ENCODE measurements at places on chromosomes 7 and 10.

DNA sequence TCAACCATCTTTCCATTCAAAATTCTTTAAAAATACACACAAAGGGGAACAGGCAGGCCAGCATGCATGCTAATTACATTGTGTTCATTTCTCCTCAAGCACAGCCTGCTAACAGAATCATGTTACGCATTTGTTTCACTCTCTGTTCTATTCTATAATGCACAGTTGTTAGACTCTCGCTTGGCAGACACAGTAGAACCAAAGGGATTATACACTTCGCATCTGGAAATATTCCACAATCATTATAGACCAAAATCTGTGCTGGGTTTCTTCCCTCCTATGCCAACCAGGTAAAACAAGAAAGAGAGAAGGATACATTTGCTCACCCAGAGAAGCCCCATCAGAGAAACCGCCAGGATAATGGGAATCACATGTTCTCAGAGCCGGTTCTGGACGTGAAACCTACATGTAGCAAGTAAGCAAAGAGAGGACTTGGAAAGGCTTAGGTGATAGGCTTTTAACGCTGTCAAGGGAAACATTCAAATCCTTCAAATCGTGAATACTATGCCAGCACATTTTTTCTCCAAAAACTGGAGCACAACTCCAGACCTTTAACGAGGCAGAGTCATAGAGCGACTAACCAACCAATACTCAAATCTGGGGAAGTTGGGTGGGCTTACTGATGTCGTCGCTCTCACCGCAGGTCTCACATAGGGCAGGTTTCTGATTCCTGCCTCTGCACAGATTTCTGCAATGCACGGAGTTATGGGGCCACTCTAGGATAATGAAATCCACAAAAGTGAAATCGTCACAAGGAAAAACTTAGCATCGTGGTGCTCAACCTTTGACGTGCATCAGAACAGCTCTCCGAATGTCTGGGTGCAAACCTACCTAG is 380.5 kb upstream of the AUTS2 start:
- peak; percentile 86 for DNase-seq

DNA sequence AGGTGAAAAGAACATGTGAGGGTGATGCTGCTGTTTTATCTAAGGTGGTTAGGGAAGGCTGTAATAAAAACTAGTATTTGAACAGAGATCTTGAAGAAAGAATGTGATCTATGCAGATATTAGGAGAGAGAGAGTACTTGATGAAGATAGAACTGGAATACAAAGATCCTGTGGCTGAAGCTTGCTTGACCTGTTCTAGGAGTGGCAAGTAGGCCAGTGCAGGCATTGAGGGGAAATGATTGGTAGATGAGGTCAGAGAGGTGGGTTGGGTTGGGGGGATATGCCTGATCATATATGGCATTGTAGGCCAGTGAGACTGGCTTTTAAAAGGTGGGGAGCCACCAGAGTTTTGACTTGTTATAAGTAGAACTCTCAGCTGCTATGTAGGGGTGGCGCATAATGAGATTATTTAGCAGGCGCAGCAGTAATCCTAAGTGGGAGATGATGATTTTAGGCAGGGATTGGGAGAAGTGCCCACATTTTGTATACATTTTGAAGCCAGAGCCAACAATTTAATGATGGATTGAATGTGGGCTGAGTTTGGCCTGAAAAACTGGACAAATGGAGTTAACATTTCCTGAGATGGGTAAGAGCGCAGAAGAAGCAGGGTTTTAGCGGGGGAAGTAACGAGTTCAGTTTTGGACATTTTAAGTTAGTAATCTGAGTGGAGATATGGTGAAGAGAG is 8.2 kb downstream of the CCSER2 start:
- no peak for DNase-seq

GRCh38 chr7:106309362-106309761 is 24.6 kb upstream of the NAMPT start:
- no peak for DNase-seq

- DNase-seq, result no peak
Measured at GRCh38 chr10:69405221-69405620, 11.5 kb downstream of the TACR2 start.

GRCh38 chr7:137962875-137963507 is 38.9 kb downstream of the CREB3L2 start:
- no peak for DNase-seq

- DNase-seq, result peak; percentile 19
Measured at GRCh38 chr10:102988404-102989314, 70.6 kb downstream of the CNNM2 start.

DNA sequence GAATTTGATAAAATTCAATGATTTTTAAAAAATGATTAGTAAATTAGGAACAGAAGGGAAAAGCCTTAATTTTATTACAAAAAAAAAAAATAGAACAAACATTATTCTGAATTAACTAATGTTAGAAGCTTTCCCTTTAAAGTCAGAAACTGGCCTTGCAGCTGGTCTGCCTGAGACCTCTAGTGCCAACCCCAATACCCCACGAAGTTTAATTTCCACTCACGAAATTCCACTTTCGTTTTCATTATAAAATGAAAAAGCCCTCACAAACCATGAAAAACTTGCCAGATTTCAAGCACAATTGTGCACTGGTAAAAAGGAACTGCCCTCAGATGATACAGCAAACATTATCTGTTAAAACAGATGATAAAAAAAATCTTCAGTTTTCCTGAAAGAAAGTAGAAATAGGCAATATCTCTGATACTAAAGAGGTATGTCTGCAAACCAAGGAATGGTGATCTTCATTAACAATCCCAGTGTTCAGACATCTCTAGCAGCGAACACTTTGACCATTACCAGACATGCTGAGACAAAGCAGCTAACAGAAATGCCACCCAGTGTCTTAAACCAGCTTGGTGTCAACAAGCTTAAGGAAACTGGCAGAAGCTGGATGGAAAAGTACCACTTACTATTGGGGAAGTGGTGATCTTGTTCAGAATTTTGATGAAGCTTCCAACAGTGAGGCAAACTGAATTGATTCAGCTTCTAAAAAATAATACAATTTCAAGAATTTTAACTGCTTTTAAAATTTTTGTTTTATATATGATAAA is 80.2 kb downstream of the PALS2 start:
- DNase-seq, result peak; percentile 8

DNA sequence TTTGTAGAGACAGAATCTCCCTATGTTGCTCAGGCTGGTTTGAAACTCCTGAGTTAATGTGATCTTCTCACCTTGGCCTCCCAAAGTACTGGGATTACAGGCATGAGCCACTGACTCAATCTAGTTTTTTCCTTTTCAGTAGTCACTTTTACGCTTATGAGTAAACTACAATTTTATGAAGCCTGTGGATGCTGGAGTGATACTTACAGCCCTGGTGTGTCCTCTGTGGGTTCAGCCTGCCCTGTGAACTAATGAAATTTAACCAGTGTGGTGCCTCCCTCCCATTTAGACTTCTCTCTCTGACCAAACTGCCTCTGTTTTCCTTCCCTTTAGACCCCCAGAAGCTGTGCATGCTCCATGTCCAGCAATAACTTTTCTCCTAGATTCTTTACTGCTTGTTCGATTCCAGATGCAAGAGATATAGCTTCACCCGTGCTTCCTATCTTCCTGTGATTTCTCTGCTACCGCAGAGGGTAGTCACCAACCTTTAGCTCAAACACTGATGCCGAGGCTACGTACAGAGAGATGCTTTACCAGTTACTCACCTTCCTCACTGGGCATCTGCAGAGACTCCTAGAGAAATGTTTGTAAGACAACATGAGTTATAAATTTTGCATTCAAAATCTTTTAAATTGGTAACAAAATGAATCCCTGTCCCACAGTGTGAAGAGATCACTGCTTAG is 90.8 kb downstream of the KIAA1217 start:
- DNase-seq, result no peak

- DNase-seq, result peak; percentile 96
Measured at GRCh38 chr10:27620430-27621397, 116.6 kb downstream of the RAB18 start.

GRCh38 chr10:60952846-60953220 is 8.8 kb upstream of the RHOBTB1 start:
- DNase-seq, result no peak

DNA sequence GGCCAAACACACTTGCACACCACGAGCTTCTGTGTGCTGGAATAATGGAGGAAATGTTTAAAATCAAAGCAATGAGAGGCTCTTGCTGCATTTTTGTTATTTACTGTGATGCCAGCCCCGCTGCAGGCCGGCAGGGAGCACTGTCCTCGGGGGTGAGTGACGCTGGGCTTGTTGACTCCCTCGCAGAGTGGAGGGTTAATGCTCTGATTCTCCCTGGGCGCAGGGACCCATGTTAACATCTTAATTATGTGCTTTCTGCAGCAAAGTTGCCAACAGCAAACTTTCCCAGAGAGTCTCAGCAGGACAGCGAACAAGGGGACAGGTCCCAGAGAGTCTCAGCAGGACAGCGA is 22.9 kb downstream of the SCART1 start:
- no peak for DNase-seq
